ENCODE measurements at places on chromosomes 12 and 14.

DNA sequence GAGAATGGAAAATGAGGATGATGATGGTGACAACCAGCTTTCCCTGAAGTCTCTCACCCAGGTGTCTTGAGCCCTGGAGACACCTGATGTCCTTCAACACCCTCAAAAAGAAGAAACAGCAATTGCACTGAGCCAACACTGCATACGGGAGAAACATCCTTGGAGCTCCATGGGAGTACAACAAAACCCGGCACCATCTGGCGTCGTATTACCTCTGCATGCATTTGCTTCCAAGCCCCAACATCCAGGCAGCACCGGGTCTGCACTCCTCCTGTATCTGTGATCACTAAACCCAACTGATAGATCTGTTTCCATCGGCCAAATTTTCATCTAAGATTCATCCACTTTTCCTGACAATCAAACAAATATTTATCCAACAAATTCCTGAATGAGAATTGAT is 249.9 kb downstream of the DPF3 start:
- no peak for DNase-seq

DNA sequence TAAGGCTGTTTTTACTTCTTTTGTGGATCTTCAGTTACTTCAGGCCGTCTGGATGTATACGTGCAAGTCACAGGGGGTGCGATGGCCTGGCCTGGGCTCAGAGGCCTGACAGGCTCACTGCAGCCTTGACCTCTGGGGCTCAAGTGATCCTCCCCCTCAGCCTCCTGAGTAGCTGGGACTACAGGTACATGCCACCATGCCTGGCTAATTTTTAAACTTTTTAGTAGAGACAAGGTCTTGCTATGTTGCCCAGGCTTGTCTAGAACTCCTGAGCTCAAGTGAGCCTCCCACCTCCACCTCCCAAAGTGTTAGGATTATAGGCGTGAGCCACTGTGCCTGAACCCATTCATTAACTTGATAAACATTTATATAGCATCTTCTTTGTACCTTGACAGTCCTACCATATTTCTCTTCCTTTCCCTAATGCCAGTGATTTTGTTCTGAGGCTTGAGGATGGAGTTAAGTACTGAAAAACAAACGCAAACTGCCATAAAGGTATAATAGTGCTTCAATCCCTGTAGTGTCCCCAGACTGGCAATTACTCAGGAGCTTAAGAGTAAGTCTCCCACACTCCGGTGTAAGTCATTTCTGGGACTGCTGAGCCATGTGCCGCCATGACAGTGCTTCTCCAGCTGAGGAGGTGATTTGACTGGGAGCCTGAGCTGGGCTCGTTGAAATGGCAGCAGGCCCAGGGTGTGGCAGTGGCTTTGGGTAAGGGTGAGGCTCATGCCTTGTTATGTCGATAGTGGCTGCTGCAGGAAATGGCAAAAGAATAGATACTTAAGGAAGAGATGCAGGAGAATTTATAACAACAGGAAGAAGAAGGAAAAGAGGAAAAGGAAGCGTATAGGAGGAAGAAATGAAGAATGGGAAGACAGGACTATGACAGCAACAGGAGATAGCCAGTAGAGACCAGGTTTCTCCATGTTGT is 43.7 kb upstream of the HECTD1 start:
- peak; percentile 53 for DNase-seq

DNA sequence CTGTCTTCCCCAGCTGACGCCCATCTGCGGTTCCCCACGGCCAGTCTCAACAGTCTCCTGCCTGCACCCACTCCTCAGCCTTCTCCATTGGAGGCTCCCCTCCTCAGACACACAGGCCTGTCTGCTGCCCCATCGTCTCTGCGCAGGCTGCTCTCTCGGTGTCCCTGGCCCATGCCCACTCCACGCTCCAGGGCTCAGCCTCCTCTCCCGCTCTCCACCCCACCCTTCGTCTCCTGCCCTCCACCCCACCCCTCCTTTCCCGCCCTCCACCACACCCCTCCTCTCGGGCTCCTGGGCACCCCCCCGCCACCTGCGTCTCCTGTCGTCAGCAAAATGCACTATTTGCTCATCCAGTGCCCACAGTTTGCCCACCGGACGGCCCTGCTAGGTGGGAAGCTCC is 119.6 kb upstream of the DIO3 start:
- no peak for DNase-seq

DNA sequence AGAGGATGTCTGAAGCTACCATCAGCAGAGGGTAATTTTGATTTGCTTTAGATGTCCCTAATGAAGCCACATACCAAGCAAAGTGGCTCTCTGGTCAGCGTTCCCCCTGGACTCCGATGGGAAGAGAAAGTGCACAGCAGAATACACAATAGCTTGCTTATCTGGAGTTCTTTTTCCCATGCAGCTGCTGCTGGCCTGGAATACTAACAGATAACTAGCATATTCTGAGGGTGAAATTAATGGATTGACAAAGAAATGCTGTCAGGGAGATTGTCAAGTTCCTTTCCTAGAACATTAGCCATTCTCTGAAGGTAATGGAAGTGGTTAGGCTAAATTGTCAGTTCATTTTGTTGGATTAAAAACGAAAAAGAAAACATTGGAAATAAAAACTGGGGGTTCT is 391.3 kb downstream of the FLRT2 start:
- no peak for DNase-seq

- DNase-seq = no peak
These were observed 9.5 kb upstream of the CAPRIN2 start for GRCh38 chr12:30764251-30764650.

GRCh38 chr12:91877456-91878235 is 268.0 kb downstream of the BTG1 start:
- DNase-seq = no peak

DNA sequence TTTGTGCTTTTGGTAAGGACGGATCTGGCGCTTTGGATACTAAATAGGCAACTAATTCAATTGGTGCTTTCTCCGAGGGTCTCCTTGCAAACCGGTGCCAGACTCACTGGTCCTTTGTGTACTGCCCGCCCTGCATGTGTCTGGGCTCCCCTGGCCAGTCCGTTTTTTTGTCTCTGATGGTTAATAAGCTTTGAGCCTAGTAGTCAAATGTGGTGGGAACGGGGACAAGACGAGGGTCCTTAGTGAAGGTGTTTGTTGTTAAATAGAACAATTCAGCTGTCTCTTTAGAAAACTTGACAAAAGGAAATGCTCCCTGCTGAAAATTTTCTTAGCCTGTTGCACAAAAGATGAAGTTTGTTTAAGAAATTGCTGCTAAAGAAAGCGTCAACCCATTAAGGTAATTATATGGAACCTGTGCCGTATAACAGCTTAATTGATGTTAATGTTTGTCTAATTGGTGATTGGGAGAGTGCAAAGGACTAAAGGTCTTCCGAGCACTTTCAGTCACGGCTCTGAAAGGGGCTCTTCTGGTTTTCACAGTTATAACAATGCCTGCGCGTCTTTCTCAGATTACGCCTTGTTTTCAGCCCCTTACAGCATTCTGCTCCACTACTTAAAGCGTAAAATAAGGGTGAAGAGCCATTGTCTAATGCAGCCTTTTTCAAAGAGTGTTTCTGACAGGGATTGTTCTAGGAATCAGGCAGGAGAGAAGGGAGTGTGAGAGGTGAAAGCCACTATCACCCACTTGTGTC is 537.4 kb downstream of the PRKD1 start:
- DNase-seq = no peak

GRCh38 chr12:94183708-94184379 is 35.5 kb downstream of the PLXNC1 start:
- no peak for DNase-seq
